ENCODE measurements at places on chromosomes 12 and 14.

GRCh38 chr12:65632131-65632855 is 192.0 kb upstream of the HMGA2 start:
- peak; percentile 49 for DNase-seq

GRCh38 chr14:105601360-105602242 is 75.2 kb downstream of the TMEM121 start:
- DNase-seq: no peak

GRCh38 chr14:94383777-94384176 is 4.6 kb downstream of the SERPINA1 start:
- DNase-seq: no peak

DNA sequence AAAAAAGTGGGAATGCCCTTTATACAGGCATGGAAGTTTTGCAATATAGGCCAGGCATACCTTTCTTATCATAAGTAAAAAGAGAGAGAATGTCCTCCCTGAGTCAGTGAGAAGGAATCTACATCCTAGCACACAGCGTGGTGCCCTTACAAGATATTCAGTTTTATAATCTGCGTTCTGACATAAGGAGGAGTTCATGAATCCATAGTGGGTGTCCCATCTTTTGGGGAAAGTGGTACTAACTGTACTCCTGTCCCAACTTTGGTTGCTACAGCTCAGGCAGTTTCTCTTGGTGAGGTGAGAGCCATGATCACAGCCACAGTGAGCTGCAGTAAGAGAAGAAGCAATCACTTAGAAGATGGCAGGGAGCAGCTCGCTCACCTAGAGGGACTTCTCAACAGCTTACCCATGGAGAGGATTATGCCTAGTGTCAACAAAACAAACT is 332.9 kb downstream of the BCAT1 start:
- peak; percentile 91 for DNase-seq

DNA sequence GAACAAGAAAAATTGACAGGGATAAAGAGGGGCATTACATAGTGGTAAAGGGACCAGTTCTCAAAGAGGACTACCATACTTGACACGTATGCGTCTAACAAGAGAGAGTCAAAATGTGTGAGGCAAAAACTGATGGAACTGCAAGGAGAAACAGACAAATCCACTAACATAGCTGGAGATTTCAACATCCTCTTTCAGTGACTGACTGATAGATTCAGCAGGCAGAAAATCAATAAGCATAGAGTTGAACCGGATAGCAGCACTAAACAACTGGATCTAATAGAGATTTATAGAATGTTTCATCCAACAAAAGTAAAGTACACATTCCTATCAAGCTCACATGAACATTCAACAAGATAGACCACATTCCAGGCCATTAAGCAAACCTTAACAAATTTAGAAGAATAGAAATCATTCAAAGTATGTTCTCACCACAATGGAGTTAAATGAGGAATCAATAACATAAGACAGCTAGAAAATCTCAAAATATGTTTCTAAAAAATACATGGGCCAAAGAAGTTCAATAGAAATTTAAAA is 16.1 kb upstream of the CRACR2A start:
- DNase-seq: no peak

DNA sequence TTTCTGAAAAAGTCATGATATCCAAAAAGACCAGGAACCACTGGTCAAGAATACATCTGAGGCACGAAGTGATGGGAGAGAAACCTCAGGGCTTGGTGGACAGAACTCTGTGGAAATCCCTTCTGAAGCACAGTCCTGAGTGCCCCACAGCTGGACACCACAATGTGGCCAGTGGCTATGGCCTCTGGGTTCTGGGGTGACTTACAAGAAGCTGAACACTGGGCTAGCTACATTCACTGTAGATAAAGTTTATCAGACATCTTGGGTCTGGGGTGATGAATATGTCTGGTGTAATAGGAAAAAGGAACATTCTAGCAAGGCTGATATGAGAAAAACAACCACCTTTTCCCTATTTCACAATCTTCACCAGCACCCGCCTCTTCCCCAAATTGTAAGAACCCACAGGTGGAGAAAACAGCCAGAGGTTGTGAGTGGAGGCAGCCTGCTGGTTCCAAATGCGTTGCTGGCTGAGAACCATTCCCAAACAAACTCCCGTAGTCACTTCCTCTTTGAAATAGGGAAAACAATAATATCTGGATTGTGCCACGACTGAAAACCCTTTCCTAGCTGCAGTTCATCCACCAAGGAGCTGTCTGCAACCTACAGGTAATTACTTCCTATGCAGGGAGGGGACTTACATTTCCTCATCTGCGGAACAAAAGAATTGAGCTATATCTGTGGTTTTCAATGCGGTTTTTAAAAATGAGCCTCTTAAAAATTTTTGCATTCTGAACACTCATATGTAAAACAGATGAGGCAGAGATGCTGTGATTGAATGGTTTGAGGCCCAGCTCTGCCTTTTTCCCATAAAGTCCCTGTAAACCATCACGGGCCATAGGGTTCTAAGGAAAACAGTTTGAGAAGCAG is 193.6 kb downstream of the SLC41A2 start:
- DNase-seq: no peak

DNA sequence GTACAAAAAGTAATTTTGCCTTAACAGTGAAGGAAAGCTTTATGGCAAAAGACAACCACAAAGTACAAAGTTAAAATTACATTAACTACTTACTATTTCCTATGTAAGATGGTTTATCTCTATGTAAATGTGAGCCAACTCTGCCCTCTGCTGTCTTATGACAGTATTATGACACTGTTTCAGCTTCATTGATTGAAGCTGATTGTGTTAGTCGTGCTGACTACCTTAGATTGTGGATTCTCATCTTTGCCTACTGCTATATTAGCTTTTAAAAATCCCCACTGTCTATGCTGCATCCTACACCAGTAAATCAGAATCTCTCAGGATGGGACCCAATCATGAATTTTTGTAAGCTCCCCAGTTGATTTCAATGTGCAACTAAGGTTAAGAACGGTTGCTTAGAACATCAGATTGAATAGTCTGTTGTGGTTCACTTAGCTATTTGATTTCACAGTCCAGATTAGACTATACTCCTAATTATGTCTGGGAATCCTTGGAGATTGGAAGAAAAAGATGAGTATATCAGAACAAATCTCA is 12.2 kb upstream of the SPTB start:
- DNase-seq: peak; percentile 89

DNA sequence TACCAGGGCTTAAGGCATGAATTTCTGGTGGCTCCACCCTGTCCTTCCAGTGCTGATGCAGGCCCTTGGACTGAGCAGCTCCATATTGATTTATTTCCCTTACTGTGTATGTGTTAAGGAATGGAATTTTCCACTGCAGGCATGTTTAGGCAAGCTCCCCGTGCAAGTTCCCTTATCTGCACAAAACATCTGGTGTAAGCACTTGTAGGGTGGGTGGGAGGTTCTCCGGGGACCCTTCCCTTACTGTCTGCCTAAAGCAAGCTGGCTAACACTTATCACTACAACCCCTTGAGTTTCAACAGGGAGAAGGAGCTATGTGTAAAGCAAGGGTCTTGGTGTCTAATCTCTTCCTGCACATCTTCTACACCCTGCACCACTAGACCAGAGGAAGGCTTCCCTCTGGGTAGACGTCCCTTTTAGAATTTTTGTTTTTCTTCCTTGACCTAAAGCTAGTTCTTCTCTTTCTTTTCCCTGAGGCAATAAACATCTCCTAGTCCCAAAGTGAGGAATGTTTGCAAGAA is 22.0 kb upstream of the DRAM1 start:
- DNase-seq: peak; percentile 69

- no peak for DNase-seq
These were observed 12.5 kb downstream of the OTX2 start for GRCh38 chr14:56797569-56798446.

- DNase-seq: peak; percentile 35
These were observed 76.9 kb downstream of the ATF7IP start for GRCh38 chr12:14442221-14442881.

DNA sequence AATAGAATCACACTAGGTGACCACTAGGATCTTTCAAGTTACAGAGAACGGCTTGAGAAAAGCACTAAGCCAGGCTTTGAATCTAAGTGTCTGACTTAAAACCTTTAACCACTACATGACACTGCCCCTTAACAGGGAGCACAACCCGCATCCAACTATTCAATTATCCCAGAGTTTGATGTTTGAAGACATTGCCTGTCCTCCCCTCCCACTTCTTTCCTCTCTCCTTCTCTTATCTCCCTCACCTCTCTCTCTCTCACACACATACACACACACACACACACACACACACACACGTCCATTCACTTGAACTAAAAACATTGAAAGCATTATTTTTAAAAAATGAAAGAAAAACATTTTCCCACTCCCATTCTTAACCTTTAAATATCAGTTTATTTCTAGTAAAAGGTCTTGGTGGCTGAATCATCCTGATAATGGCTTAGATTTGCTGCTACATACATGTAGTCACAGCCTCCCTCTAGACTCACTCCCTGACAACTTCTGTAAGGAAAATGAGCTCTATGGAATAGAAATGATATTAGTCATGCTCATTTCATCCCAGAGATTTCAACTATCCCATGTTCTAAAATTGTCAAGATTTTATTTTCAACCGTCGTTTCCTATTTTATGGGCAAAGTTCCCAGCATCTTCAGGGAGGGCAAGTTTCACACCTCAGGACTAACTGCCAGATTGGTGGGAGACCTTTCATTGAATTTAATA is 53.5 kb upstream of the RAP1B start:
- peak; percentile 74 for DNase-seq

DNA sequence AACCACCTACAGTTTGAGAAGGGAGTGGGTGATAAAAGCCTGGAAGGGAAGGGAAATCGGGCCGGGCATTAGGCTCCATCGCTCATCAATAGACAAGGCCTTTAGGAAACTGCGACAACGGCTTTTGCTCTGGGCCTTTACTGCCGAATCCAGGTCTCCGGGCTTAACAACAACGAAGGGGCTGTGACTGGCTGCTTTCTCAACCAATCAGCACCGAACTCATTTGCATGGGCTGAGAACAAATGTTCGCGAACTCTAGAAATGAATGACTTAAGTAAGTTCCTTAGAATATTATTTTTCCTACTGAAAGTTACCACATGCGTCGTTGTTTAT is 261 bp upstream of the RNU7-1 start:
- peak; percentile 98 for DNase-seq

GRCh38 chr14:20989471-20989786 is 351 bp upstream of the METTL17 start:
- no peak for DNase-seq

DNA sequence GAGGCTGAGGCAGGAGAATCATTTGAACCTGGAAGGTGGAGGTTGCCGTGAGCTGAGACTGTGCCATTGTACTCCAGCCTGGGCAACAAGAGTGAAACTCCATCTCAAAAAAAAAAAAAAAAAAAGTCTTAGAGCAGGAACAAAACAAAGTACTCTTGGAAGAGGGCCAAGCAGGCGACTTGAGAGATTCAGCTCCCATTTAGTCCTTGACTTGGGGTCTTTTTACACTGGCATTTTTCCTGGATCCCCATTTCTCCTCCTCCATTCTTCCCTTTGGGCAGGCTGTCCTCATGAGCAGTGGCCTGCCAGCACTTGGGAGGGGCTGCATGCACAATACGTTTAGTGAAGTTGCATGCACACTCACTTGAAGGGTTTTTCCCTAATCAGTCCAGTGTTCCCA is 72.9 kb downstream of the C14orf132 start:
- no peak for DNase-seq

DNA sequence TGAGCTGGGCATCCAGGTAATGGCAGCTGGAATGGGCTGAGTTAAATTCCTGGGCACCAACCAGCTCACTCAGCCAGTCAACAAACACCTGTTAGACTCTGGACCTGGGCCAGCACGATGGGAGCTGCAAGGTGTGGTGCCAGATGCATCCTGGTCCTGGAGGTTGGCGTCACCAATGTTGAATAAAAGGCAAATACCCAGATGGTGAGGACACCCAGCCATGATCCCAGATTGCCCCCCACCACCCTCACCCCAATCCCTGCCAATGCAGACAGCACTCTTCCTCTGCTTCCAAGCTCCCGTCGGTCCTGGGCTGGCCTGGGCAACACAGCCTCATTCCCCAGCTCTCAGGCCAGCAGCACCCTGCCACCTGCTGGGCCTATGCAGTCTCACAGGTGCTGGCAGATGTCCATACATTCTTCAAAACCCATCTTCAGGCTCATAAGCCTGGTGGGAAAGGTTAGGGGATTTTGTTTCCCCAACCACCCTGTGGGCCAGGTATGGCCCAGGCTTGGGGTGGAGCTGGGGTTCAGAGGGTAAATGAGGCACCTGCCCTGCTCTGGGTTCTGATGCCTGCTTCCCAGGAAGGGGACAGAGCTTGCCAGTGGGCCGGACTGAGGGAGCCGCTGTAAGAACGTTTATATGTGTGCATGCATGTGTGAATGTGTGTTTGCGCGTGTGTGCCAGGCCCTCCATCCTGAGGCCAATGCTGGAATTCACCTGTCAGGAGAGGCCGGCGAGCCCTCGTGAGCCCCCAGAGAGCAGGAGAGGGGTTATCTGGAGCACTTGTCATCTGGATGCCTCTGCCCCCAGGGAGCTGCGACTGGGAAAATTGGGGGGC is 58.0 kb downstream of the LGMN start:
- DNase-seq: peak; percentile 83

DNA sequence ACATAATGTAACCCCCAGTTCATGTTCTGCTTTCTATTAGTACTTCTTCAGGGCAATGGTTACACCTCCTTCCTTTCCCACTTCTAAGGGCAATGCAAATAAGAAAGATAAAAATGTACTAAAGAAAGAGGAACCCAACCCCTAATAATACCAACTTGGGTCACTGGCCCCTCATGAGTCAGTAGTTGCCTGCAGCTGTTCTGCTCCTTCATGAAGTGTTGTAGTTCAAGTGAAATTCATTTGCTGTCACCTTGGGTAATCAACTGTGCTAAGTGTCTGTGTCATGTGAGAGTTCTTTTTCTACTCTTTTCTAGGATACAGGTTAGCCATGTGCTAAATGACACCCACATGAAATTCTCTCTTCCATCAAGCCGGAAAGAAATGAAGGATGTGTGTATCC is 91.8 kb downstream of the PLXNC1 start:
- DNase-seq: no peak

DNA sequence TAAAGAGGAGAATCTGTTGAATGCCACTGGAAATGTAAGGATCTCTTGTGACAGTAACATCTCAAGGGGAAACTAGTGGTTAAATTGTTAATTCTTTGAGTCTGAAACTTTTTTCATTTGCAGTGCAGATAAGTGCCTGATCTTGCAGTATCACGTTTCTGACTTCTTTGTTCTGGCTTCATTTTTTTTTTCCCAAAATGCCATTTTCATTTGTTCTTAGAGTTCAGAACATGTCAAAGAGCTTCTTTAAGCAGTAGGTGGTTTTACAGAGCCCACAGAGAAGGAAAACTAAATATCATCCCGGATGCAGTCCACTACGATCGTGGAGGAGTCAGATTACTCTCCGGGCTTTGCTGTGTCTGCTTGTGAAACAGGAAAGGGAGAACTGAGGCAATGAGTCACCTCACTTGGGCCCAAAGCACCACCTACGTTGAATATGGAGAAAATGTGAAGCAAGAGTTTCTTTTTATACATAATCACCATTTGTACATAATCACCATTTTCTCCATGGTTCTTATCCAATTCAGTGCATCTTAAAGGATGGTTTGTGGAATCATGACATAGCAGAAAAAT is 43.9 kb downstream of the HMGA2 start:
- peak; percentile 98 for DNase-seq
